ENCODE measurements at places on chromosomes 12 and 14.

DNA sequence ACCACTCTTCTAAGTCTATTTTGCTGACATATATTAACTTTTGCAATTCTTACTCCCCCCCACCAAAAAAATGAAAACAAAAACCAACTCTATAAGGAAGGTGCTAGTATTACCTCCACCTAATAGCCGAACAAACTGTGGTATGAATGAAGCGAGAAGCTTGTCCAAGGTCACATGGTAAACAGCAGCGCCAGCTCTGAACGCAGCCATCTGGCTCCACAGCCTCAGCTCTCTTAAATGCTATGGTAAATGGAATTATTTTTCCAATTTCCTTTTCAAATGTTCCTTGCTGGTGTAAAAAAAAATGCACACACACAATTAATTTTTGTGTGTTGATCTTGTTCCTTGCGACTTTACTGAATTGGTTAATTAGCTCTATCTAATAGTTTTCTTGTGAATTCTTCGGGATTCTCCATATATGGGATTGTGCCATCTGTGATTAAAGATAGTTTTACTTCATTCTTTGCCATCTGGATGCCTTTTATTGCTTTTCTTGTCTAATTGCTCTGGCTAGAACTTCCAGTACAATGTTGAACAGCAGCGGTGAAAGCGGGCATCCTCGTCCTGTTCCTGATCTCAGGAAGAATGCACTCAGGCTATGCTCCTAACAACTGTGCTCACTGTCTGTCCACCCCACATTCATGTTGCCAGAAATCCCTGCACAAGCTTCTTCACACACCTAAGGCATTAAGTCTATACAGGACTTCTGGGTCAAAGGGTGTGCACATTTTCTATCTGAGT, 10.7 kb upstream of the C12orf76 start:
- DNase-seq: no peak

GRCh38 chr12:2300886-2301285, 248.1 kb downstream of the CACNA1C start:
- no peak for DNase-seq

GRCh38 chr14:99596071-99596627, 7.9 kb downstream of the CCDC85C start:
- no peak for DNase-seq

- DNase-seq: no peak
Observed at GRCh38 chr14:61625165-61625564, 70.1 kb upstream of the HIF1A start.

DNA sequence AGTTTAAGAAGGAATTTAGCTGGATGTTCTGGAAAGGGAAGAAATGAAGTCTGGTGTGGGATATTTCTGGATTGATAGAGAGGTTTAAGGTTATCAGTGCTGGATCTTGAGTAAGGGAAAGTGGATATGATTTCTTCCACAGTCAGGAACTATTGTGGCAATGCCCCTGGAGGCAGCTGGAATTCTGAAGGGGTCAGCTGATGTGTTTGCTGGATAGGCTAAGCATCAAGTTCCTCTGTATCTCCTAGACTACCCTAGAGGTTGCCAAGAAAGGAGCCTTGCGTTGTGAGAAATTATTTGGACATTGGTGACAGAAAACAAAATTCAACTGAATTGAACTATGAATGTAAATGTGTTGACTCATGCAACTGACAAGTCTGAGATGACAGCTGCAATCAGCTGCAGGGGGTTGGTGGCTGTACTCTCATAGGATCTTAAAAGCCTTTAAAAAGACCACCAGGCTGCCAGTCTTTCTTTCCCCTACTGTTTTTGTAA, 244.4 kb downstream of the ATXN7L3B start:
- no peak for DNase-seq

GRCh38 chr14:66295386-66295785, 190.8 kb upstream of the CCDC196 start:
- no peak for DNase-seq

DNA sequence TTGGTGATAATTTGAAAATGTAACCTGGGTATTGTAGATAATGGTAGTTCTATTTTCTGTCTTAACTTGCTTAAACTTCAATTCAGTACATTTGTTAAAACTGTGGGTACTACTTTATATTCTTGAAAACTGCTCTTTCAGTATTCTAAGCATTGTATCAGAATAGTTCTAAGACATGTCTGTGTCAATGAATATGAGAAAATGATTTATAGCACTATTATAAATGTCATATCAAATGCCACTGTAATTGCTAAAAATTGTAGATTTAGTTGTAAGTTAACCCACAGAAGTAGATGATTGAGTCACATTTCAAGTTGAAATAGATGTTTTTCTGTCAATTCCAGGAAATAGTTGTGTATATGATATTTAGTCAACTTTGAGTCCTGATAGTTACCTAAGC, 2.4 kb downstream of the NAA30 start:
- no peak for DNase-seq

- no peak for DNase-seq
Observed at GRCh38 chr14:85527445-85528035, 2.4 kb upstream of the FLRT2 start.

- DNase-seq: no peak
Observed at GRCh38 chr14:64763085-64763782, 59.0 kb downstream of the PLEKHG3 start.

- no peak for DNase-seq
Observed at GRCh38 chr14:24349742-24350141, 10.0 kb upstream of the RIPK3 start.

DNA sequence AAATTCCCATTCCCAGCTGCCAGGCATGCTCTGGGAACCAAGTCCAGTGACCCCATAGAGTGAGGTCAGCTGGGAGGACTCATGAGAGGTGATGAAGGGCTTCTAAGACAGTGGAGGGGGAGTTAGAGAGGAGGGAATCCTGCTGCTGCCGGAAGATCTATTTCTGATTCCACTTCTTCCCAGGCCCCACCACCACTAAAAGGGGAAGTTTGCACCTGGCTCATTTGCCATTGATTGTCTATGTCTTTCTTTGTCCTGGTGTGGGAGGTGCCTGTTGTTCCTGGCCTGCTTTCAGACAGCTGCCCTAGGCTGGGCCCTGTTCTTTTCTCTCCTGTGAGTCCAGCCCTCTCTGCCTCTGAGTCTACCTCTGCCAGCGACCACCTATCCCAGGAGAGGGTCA, 3.0 kb upstream of the KRT6A start:
- DNase-seq: no peak

GRCh38 chr14:61365667-61366212, 44.4 kb downstream of the PRKCH start:
- no peak for DNase-seq

- DNase-seq: no peak
Observed at GRCh38 chr12:93568091-93568490, 4.4 kb upstream of the SOCS2 start.
